ENCODE measurements at places on chromosomes 7 and 10.

- DNase-seq: no peak
Observed at GRCh38 chr10:93742633-93743349, 14.9 kb upstream of the LGI1 start.

- DNase-seq: no peak
Observed at GRCh38 chr7:22393913-22394729, 37.2 kb upstream of the RAPGEF5 start.

DNA sequence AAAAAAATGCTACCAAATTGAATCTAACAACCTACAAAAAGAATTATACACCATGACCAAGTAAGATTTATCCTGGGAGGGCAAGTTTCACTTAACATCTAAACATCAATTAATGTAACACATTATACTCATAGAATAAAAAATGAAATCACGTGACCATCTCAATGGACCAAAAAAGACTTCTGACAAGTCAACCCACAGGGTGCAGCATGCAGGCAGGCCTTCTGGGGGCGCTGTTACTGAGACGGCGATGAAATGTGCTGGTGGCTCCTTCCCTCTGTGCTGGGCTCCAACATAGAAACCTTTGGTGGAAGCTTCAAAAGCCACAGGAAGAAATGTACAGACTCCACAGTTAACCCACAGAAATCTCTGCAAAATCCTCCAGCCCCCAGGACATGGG lies 103.1 kb downstream of the INHBA start:
- DNase-seq: no peak

DNA sequence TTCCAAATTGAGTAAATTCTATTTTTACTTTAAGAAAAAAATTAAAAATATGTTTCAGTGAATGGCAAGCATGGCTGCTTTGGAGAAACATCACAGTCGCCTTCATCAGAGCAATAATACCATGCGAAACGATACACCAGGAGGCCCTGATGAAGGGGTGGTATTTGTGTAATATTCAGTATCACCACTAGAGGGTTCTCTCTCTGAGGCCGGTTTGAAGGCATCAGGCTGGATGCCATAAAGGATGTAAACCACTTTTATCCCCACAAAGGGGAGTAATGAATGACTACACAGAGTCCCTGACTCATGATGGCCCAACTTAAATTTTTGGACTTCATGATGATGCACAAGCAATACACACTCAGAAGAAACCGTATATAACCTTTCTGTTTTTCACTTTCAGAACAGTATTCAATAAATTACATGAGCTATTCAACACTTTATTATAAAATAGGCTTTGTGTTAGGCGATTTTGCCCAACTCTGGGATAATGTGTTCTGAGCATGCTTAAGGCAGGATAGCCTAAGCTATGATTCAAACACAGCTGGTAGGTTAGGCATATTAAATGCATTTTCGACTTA lies 95.5 kb downstream of the PPP1R17 start:
- no peak for DNase-seq

- DNase-seq: no peak
Observed at GRCh38 chr10:4353059-4353655, 472.9 kb upstream of the AKR1E2 start.

GRCh38 chr10:119203006-119203405 lies 4.4 kb upstream of the GRK5 start:
- no peak for DNase-seq

DNA sequence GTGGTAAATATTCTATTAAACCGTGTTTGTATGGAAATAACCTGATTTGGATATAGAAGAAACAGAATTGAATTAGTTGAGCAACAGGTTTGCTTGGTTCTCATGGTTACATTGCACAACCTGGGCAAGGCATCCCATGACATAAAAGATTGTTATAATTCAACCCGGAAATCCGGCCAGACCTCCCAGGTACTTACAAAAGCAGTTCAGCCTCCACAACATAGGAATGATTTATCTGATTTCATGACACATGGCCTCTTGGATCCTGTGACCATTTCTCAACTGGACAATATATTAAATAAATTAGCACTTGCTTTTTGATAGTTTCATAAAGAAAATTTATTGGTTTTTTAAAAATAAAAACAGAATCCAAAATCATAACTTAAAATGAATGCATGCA lies 55.1 kb upstream of the PTPN12 start:
- no peak for DNase-seq

DNA sequence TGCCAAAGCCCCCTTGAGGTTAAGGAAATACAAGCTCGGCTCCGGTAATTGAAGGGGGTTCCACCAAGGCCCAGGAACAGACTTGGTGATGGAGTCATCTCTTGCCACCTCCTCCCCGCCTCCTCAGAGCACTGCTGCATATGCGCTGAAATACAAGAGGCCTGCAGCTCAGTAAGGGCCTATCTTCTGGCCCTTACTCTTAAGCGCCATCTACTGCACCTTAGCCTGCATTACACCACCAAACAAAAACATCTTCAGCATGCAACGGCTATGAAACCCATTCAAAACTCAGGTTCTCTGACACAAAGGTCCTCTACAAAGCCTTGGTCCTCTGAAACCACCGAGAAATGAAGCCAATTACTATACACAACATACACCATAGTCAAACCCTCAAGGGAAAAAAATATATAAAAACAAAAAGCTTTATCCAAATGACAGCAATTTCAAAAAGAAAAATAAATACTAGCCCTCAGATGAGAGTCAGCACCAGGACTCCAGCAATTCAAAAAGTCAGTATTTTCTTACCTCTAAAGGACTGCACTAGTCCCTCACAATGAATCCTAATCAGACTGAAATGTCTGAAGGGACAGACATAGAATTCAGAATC lies 176.8 kb upstream of the TBX20 start:
- no peak for DNase-seq

- DNase-seq: no peak
Observed at GRCh38 chr10:72337039-72337629, 17.6 kb downstream of the DNAJB12 start.

GRCh38 chr10:107492389-107492788 lies 327.9 kb upstream of the SORCS1 start:
- no peak for DNase-seq

DNA sequence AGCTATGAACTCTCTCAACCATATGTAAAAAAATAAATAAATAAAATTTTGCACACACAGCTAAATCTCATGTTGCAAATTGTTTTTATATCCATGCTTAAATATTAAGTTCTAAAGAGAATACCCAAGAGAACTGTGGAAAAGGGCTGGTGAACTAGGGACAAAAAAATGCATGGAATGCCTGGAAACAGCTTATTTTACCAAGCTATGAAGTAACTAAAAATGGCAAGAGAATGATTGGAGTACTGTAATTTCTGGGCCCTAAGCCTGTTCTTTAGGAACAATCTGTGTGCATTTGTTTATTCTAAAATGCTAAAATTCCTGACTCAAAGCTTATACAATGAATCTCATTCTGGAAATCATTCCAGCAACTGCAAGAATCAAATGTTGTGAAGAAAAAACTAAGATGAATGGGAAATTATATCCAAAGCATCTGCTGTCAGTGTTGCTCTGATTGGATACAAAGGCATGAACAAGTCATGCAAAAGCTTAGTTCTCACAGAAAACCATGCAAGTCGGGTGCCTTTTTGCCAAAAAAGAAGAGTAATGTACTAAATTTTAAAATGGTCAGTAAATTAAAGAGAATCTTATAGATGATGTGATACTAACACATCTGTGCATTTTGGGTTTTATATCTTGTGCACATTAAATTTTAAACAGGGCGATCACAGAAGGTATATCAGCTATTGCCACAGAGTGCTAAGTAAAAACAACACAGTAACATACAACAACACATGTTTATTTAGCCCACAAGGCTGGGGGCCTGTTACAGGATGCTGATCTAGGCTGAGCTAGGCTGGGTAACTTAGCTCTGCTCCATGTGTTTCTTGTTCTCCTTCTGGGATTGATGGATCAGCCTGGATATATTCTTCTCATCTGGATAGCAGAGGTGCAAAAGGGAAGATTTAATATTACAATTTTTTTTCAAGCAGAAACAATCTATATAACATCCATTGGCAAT lies 453.5 kb upstream of the SEMA3A start:
- DNase-seq: no peak

- DNase-seq: no peak
Observed at GRCh38 chr7:27251652-27252590, 9.3 kb downstream of the EVX1 start.

DNA sequence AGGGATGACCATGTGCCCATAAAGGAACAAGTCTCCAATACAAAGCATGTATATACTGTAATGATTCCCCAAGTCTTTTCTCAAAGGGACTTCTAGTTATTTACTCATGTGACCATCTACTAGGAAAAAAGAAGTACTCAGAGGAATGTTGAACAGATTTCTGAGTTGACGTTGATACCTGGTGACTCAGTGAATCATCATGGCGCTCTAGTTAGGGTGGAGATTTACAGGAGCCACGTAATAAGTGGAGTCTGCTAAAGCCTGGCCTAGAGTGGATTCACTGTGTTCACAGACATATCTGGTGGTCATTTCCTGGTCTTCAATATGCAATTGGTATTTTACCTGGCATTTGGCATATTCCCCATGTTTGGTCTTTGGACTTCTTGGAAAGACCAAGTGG lies 302.2 kb upstream of the CACNA2D1 start:
- no peak for DNase-seq

Measured in GOT3 (cell line).